Pons (tissue), 1 donor: ENCODE measurements at places on chromosomes 6 and 20.

DNA sequence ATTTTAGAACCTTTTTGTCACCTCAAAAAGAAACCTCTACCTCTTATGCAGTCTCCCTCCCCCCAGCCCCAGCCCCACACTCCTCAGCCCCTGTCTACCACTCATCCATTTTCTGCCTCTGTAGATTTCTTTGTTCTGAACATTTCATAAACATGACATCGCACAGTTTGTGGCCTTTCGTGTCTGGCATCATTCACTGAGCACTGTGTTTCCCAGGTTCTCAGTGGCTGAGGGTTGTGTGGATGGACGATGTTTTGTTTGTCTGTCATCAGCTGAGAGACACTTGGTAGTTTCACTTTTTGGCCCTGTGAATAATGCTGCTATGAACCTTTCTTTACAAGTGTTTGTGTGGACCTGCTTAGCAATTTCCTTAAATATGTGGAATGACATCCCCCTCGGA lies 64.5 kb downstream of the FAM120B start:
- DNase-seq = no peak

DNA sequence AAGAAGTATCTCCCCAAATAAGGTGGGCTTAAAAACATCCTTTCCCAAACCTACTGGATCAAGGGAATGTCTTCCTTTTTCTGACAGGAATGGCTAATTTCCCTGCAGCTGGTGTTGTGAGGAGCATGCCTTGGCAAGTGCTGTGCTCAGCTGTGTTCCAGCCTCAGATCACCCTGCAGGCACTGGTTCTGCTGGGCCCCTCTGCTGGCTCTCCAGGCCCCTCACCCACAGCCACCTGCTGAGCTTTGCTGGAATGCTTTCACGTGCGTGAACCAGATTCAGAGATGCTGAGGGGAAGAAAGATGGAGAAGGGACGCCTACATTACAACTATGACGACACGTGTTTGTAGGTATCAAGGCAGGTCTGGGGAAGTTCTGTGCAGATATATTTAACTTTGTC lies 71.3 kb upstream of the FOXC1 start:
- no peak for DNase-seq

DNA sequence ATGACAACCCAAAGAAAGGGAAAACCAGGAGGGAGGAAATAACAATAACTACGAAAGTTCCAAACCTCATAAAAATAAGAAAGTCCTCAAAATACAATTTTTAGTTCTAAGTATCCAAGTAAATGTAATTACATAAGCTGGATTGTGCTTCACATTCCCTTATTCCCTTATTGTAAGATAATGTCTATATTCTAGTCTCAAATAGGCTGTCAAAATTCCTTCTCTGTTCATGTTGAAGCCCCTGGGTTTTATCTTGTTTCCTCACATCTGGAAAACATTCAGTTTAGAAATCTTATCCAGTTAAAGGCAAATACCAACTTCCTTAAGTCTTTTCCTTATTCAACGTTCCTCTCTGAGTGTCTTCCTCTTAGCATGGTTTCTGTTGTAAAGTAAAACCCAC lies 282.3 kb downstream of the CD109 start:
- no peak for DNase-seq

DNA sequence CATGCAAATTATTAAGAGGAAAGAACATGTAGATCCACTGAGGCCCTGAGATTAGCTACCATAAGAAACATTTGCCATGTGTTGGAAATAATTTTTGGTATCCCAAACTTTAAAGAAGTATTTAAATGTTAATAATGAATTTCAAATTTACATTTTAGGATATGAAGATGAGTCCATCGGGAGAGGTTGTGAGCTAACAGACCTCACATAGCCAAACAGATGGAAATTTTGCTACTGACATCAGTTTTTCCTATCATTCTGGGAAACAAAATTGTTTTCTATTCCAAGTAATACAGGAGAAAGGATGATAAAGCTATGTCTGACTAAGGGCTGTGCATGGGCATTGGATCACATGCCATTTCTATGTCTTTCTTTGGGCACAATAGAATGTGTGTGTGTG lies 809.6 kb downstream of the TENT5A start:
- DNase-seq = no peak

GRCh38 chr6:111817451-111818120 lies 55.7 kb downstream of the FYN start:
- peak; percentile 96 for DNase-seq

DNA sequence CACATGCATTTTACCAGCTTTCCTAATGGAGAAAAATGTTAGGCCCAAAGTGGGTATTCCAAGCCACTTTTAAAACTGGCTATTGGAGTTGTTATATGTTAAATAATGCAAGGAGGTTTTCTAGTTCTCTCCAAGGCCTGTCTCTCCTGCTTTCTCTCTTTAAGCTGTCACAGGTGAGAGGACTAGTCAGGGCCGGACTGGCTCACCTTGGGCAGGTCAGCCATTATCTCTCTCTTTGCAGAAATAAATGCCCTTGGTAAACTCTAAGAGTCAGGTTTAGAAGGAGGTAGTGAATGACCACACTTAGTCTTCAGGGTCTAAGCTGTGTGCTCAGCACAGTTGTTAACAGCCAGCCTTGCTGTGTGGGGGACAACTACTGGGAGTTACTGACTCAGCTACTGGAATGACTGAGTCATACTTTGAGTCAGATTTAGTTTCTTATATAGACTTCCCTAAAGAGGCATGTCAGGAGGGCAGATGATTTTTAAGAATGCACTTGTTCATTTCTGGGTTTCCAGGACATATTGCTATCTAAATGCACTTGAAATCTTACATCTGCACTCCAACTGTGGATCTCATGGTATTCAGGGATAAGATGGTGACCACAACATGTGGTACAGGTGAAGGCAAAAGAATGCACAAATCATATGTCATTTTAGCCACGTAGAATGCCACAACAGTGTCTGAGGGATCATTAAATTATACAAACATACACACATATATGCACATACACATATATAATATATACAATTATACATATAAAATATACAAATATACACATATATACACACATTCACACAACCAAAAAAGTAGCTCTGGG lies 719.4 kb downstream of the EPM2A start:
- DNase-seq = no peak

DNA sequence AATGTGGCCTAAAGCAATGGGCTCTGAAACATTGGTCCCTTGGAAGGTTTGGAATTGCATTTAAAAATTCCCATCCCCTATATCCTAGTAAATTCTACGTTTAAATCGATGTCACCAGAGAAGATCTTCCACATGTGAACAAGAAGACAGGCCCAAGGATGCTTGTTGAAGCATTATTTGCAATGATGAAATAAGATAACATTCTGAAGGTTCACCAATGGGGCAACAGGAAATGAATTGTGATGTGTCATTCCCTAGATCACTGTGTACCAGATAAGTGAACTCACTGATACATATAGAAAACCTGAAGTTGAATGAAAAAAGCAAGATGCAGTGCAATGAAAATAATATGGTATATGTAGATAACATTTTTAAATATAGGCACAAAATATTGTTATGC lies 464.3 kb upstream of the BTBD3 start:
- DNase-seq = no peak

DNA sequence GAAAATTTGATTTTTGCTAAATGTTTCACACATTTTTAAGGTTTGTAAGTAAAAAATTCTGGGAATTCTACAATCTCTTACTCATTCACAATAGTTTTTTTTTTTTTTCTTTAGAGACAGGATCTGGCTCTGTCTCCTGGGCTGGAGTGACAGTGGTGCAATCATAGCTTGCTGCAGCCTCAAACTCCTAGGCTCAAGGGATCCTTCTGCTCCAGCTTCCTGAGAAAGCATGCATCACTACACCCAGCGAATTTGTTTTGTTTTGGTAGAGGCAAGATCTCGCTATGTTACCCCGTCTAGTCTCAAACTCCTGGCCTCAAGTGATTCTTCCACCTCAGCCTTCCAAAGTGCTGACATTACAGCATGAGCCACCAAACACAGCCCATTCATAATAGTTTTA lies 232.8 kb downstream of the GJA1 start:
- no peak for DNase-seq

DNA sequence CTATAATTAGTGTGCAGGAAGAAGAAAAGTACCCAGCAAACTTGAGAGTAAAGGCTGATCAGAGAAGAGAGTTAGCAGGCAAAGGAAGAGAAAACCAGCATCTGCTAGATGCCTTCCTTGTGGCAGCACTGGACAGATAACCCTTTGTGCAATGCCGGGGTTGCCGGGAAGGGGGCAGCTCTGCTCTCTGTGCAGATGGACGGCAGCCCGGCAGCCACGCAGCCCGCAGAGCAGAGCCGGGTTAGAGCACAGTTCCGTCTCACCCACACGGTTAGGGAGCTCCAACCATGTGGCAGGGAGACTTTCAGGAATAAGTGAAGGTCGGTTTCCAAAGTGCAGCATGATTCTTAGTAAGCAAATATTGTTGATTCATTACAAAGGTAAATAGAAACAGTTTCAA lies 80.0 kb upstream of the RPS6KA2 start:
- DNase-seq = peak; percentile 72

DNA sequence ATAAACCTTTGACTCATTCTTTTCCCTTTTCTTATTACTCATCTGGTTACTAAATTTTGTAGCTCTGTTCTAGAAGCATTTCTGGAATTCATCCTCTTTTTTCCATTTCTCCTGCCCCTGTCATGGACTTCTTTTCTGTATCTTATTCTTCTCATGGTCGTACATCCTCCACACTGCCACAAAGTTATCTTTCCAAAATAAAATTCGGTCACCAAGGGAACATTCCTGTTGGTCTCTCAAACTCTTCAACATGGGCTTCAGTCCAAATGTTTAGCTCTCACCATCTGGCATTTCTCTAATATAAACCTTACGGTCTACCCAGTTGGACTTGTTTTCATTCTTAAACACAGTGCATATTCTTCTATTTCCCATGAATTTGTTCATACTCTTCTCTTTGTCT lies 428.8 kb upstream of the ID4 start:
- DNase-seq = no peak

DNA sequence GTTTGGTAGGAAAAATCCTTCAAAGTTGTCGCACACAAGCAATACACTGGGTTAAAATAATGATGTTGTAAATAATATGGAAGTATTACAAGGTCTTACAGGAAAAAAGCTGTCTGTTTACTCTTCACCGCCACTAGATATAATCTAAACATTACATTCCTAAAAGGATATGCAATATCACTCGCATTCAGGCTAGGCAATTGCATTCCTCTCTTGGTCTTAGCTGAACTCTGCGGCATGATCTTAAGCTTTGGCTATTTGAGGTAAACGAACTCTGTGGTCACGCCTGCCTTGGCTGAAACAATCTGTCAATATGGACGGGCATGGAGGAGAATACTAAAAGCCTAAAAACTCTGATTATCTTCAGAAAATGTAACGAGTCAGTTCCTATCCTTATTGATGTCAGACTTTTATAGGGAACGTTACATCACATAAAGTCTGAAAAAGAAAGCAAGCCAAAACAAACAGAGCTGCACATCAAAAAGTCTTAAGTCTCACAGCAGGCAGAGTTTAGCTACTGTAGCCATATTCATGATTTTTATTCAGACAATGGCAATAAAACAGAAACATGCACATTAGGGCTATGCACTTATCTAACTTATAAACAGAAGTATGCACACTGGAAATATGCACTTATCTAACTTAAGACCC lies 30.8 kb upstream of the FILIP1 start:
- DNase-seq = no peak
